8988T (cell line): ENCODE measurements at places on chromosomes 1 and 21.
A peak's percentile ranks its signal among the peaks of the same experiment; 100 is the strongest.

GRCh38 chr1:156899956-156900718, 6.6 kb downstream of the PEAR1 start:
- no peak for DNase-seq

DNA sequence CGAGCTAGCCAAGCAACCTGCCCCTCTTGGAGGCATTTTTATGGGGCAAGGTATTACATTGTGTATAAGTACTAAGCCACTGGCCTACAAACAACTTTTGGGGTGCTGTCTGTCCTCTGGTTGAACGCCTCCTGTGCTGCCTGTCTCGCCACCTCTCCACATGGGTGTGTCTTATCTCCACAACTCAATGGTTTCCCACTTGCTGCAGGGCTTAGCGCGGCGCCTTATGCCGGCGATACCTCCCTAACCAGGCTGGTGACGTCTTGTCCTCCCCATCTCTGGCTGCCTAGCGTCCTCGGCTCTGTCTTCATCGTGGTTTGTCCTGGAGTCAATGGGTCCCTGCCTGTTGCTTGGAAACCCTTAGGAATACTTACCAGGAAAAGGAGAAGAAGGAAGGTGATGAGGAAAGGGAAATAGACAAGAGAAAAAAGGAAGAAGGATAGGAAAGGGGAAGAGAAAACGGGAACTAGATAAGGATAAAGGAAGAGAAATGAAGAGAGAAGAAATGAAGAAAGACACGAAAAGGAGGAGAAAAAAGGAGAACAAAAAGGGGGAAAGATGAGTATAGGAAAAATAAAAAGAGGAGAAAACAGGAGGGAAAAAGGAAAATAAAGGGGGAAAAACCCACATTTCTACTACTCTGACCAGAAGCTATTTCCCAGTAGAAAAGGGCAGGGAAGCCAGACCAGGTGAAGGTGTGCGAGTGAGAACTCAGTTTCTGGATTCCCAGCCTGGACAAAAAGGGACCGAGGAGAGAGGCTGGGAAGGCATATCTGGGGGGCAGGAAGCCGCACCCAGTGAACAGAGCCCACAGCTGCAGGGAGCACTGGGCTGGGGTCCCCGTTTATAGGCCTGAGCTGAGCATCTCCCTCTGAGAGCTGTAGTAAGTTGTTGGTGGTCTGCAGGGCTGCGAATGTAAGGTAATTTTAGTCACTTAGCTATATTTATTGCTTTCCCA, 86.2 kb downstream of the CLIC6 start:
- no peak for DNase-seq

DNA sequence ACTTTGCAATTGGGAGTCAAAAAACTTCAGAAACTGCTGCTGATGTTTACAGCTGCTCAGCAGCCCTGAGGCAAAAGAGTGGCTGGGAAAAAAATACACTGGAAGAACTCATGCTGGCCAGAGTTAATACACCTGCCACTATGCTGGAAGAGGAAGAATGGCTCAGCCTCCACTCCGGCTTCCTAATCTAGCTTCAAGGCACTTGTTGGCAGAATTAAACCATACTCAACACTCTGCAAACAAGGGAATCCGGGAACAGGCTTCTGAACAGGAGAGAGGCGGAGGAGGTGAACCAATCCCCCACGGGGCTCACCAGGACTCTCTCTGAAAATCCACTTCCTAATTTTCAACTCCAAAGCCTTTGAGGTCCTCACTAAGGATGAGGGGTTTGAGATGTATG, 120.1 kb downstream of the CCDC185 start:
- DNase-seq: no peak

GRCh38 chr1:145720556-145720877, 1.2 kb downstream of the CD160 start:
- DNase-seq: no peak

DNA sequence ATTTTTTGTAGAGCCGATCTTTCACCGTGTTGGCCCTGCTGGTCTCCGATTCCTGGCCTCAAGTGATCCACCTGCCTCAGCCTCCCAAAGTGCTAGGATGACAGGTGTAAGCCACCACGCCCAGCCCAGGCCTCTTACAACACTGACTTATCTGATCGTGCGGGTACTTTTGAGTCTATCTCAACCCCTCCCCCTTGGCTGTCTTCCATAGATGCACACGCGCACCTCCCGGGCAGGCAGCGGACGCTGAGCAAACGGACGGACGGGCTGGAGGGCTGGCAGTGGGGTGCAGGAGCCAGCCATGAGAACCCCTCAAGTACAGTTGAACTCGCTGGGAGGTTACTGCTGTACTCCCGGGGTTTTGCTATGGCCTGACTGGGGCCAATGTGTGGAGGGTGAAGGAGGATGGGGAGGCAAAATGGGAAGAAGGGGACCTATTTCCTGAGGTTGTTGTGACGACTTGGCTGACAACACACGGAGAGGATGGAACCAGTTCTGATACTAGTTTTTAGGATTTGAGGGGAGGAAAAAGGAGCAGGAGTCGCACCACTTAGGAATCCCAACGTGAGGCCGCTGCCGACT, 959 bp downstream of the CD58 start:
- DNase-seq: no peak

DNA sequence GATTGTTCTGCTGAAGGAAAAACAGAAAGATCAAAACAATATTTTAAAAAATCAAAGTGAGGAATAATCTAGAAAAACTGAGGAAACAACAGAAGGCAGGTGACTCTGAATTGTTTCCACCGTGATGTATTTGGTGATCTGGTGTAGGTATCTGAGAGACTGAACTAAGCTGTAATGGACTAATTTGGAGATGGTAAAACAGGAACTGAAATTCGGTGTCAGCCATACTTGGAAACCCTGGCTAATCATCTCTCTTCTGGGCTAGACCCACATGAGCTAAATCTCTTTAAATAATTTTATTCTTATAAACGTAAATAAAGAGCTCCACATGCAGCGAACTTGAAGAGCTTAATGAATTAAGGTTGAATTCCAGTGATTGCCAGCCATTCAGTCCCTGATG, 1226.1 kb downstream of the NCAM2 start:
- no peak for DNase-seq

DNA sequence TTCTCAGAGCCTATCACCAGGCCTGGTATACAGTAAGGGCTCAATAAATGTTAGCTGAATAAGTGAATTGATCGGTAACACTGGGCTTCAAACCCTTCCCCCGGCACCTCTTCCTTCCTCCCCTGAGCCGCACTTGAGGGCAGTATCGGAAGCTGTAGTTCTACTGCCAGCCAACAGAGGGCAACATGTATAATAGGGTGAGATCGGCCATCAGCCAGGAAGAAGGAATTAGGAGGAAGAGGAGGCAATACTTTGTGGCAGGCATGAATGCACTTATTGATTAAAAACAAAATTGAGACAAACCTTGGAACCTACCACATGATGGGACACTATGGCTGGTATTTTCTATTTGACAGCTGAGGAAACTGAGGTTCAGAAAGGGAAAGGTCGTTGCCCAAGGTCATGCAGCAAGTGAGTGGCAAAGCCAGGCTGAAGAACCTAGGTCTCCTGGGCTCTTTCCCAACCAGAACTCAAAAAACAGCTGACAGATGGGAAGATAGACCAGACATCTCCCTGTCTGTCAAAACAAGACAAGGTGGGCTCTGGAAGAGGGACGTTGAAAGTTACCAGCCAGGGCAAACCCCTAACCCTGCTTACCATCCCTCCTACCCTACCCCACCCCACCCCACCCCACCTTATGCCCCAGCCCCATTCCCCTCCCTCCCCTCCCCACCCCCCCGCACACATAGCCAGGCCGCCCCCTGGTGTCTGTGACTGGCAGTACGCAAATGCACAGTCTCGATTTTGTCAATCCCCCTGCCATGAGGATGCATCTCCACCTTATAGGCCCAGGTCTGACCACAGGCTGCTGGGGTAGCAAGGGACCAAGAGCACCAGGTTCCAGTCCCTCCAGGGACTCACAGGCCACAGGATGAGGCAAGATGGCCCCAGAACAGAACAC, 107.3 kb upstream of the RUNX3 start:
- peak; percentile 52 for DNase-seq

GRCh38 chr1:27383039-27383605, at the start of gene CD164L2:
CD164L2 (minus strand) TSS chr1:27383333; CDS start chr1:27383239, 94 bp downstream.
- no peak for DNase-seq

DNA sequence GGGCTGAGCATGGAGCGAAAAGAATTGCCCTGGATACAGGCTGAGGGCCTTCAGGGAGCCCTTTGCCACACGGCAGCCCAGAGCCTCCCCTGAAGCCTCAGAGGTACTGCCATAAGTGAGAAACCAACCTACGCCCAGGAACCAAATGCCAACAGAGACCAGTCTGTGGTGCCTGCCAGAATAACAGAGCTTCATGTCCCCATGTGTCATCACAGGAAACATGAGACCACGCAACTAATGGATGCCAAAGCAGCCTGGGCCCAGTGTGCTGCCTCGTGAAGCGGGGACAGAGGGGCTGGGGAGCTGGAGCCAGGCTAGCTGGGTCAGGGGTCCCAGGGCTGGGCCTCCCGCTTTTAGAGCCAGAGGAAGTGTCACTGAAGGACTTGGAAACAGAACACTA, 18.7 kb upstream of the STUM start:
- no peak for DNase-seq
